ENCODE measurements at places on chromosomes 3 and 15.

GRCh38 chr15:101580431-101580830, 71.8 kb downstream of the TM2D3 start:
- no peak for DNase-seq

DNA sequence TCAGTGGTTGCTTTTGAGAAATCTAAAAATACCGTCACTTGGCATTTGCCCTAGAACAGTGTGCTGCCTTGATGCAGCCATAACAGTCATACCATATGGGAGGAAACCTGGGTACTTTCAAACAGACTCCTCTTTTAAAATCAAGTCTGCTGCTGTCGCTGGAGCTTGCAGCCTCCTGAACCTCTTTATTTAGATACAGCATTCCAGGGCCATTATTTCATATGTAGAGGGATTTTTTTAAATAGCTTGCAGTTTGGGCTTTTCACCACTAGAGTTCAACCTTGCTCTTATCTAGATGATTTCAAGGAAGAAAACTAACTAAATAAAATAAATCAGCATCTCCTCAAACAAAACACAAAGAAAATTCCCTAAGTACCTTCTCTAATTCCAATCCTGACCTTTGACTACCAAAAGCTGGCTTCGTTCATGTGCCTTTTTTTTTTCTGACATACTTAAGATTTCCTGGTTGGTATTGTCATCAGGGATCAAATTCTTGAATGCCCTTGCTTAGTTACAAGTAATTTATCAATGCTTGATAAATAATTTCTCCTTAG, 111.6 kb downstream of the KBTBD8 start:
- DNase-seq = peak; percentile 15

GRCh38 chr3:182527745-182528144, 265.6 kb upstream of the ATP11B start:
- DNase-seq = no peak

DNA sequence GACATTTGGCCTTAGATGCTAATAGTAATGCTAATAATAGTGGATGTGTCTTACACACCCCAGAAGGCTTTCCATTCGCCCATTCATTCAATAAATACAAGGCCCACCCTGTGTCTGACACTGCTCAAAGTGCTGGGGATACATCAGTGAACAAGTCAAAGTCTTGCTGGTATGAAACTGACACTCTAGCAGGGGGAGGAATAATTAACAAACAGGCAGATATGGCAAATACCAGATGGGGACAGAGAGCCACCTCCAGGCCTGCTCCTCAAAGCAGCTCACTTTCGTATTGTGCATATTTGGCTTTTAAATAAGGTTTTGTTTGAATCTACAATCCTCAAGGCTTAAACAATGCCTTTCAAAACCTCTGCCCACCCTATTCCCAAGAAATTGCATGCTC, 28.3 kb upstream of the LYZL4 start:
- DNase-seq = no peak

DNA sequence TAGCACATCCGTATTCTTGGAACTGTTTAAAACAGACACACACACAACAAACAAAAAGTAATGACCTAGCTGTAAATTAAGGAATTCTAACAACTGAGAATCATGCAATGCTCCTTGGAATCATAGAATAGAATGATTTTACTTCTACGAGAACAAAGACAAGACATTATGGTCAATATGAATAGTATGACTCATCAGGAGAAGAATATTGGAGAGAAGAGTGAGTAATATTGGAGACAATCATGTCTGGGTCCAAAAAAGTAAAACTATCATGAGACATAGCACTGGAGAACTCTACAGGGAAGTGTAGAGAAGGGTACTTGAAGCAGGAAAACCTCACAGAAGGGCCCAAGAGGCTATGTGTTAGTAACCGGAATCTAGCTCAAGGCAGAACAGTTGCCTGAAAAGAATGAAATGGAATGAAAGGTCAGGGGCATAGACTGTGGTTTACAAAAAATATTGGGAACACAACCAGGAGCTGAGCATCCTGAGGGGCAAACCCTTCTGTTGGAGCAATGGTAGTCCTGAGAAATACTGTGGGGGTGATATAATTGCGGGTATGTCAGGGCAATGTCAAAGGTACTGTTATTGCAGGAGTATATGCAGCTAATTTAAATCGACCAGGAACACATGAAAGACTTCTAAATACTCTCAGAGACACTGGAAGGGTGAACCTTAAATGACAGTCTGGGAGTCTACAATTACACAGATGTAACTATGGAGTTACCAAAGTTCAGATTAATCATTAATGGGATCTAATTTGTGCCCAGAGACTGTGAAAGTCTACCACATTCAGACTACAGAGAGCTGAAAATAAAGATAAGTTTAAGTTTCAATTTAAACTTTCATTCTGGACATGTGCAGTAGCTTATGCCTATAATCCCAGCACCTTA, 201.2 kb downstream of the BCHE start:
- no peak for DNase-seq

Data from H4 (cell line).